ENCODE measurements at places on chromosomes 7 and 10.

DNA sequence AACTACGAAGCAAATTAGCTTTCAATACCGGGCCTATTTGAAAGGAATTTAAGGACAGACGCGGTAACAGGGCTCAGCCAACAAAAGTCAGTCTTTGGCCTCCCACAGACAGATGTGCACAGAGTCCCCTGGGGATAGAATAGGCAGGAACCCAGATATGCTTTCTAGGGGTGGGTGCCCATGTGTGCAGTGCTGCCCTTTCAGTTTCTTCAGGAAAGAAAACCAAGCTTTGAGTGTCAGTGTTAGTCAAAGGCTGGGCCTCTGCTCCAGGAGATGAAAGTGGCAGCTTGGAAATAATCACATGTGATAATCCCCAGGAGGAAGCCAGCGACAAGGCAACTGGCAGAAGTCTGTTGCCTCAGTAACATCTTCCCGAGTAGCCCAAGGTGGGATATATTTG is 43.8 kb upstream of the CSTF2T start:
- H3K27me3 ChIP-seq: no peaks in the 10 kb centered on the region
- H3K36me3 ChIP-seq: no peaks in the 10 kb centered on the region
- no peak overlapping the region for H3K27ac ChIP-seq
- peak; percentile 47 for DNase-seq

GRCh38 chr7:151426441-151426903 is 13.5 kb downstream of the CRYGN start:
- no peak for DNase-seq
- no peaks in the 10 kb centered on the region for H3K27me3 ChIP-seq

DNA sequence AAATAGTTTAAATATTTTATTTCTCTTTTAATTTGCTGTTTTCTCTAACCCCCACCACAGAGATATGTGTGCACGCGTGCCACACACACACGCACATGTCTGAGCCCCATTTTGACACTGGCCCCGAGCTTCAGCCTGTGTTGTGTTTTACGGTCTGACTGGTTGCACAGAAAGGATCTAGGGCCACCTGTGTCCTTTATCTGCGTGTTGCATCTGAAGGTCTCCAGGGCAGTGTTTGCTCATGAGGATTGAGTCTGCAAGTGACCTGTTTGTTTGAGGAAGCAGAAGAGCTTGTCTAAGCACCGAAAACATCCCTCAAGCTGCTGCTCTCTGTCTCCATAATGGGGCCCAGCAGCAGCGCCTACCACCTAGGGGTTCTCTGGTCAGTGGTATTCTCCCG is 266.4 kb upstream of the LYZL1 start:
- H3K4me3 ChIP-seq: no peak overlapping the region
- no peaks in the 10 kb centered on the region for H3K36me3 ChIP-seq
- H3K27me3 ChIP-seq: no peaks in the 10 kb centered on the region
- H3K4me1 ChIP-seq: no peaks in the 10 kb centered on the region
- DNase-seq: no peak
- H3K27ac ChIP-seq: no peak overlapping the region

DNA sequence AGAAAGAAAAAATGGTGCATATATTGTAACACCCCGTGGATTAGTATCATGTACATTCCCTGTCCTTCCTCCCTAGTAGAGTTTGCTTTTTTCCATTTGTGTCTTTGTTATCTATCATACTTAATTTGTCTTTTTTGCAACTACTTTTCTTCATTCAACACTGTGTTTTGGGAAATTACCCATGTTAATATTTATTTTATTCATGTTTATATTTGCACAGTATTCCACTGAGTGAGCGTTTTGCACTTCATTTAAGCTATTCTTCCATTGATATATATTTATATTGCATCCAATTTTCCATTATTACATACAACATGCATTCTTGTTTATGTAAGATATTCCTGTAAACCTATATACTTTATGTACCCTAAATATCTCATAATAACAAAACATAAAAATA is 57.6 kb upstream of the FAM171A1 start:
- no peaks in the 10 kb centered on the region for H3K36me3 ChIP-seq
- no peak overlapping the region for H3K4me3 ChIP-seq
- H3K4me1 ChIP-seq: 0 out of 2 replicates have a peak, but pooled peaks cover under 1% of the 10 kb centered on the region

- no peak overlapping the region for H3K4me3 ChIP-seq
- no peaks in the 10 kb centered on the region for H3K36me3 ChIP-seq
- no peaks in the 10 kb centered on the region for H3K4me1 ChIP-seq
- DNase-seq: no peak
- no peak overlapping the region for H3K27ac ChIP-seq
- H3K27me3 ChIP-seq: no peaks in the 10 kb centered on the region
These were observed 111.6 kb downstream of the ADCY1 start for GRCh38 chr7:45685619-45686240.

- no peak overlapping the region for H3K4me3 ChIP-seq
- H3K36me3 ChIP-seq: peaks cover 80% of the 10 kb centered on the region
- H3K4me1 ChIP-seq: no peaks in the 10 kb centered on the region
- H3K27ac ChIP-seq: no peak overlapping the region
- no peaks in the 10 kb centered on the region for H3K27me3 ChIP-seq
- DNase-seq: no peak
These were observed 10.6 kb downstream of the SEC61A2 start for GRCh38 chr10:12140038-12140437.

DNA sequence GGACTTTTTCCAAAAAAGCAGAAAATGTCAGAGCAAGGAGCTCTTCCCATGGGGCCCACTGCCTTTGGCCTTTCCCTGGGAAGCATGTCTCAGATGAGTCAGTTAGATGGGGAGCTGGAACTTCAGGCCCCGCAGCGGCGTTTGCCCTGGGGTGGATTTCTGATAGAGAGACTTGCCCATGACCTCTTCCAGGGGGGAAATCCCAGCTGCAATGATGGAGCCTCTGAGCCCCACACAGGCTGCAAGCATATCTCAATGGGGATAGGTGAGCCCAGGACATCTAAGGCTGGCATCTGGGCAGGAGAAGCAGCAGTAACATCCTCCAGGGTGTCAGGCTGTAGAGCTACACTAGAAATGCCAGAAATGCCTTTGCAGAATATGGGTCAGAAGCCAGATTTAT is 269.2 kb upstream of the TCERG1L start:
- no peaks in the 10 kb centered on the region for H3K4me1 ChIP-seq
- H3K27ac ChIP-seq: no peak overlapping the region
- DNase-seq: no peak
- no peaks in the 10 kb centered on the region for H3K27me3 ChIP-seq
- no peaks in the 10 kb centered on the region for H3K36me3 ChIP-seq
- no peak overlapping the region for H3K4me3 ChIP-seq

GRCh38 chr10:101763141-101763846 is 12.6 kb downstream of the FGF8 start:
- H3K4me1 ChIP-seq: no peaks in the 10 kb centered on the region
- H3K27me3 ChIP-seq: peaks cover 5% of the 10 kb centered on the region
- no peak overlapping the region for H3K27ac ChIP-seq
- no peak overlapping the region for H3K4me3 ChIP-seq

- H3K4me1 ChIP-seq: no peaks in the 10 kb centered on the region
- no peak for DNase-seq
- no peaks in the 10 kb centered on the region for H3K27me3 ChIP-seq
These were observed 87.8 kb upstream of the LRRC4 start for GRCh38 chr7:128119036-128119435.

GRCh38 chr7:95976369-95977060 is 204.2 kb downstream of the DYNC1I1 start:
- H3K4me1 ChIP-seq: no peaks in the 10 kb centered on the region
- H3K36me3 ChIP-seq: no peaks in the 10 kb centered on the region
- no peak for DNase-seq
- no peaks in the 10 kb centered on the region for H3K27me3 ChIP-seq
- no peak overlapping the region for H3K4me3 ChIP-seq

DNA sequence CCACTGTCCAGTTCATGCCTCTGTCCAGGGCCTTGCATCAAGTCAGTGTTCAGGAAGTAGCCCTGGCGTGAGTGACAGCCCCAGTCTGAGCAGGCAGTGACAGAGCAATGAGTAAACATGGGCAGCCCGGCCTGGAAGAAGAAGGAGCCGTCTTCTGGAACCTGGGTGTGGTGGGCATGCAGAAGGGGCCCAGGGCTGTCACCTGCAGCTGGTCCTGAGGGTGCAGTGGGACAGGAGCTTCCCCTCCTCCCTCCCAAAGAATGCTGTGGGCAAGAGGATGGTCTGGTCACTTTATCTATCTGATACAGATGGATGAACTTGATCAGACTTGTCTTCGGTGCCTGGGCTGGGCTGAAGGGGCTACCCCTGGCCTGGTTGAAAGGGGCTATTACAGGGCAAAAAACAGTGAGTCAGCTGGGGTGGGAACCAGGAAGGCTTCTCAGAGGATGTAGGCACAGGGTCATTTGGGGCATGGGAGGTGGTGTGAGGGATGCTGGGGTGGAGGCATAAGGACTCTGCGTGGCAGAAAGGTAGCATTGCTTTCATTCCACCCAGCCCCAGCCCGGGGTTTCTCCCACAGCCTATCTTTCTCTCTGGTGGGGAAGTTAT is 42.7 kb upstream of the PPIF start:
- DNase-seq: no peak
- no peaks in the 10 kb centered on the region for H3K27me3 ChIP-seq
- no peak overlapping the region for H3K27ac ChIP-seq
- H3K4me1 ChIP-seq: no peaks in the 10 kb centered on the region
- H3K4me3 ChIP-seq: no peak overlapping the region

DNA sequence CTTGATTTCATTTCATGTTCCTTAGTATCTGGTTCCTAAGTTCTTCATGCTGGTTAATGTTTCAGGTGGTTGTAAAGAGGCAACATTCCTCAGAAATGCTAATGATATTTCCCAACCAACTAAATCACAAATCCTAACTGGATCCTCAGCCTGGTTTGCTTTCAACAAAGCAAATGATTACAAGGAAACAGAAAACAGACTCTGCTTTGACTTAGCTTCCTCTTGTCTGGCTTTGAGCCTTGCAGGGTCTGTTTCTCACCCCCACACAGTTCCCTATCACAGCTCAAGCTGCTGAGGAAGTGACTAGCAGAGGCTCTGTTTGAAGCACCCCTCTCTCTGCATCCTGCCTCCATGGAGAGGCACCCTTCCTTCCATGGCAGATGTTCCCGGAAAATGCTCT is 130.2 kb upstream of the CTTNBP2 start:
- no peak overlapping the region for H3K27ac ChIP-seq
- H3K27me3 ChIP-seq: peaks cover 7% of the 10 kb centered on the region
- no peaks in the 10 kb centered on the region for H3K36me3 ChIP-seq
- H3K4me1 ChIP-seq: no peaks in the 10 kb centered on the region
- DNase-seq: no peak

DNA sequence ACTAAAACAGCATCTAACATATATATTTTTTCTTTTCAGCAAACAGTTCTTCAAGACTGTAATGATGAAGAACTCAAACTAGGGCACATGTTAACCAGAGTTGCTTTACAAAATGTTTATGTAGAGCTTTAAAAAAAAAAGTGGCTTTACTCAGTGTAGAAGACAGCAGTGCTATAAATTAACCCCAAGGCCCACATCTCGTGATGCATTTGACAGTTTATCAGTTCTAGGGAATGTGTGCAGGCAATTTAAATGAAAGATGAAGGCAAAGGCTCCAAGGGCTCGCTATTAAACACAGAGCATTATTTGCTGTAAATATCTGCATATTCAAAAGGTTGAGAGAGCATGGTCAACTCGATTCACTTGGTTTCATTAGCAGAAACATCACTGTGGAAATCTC is 558.1 kb downstream of the MAGI2 start:
- no peaks in the 10 kb centered on the region for H3K27me3 ChIP-seq
- no peak for DNase-seq
- H3K36me3 ChIP-seq: no peaks in the 10 kb centered on the region

GRCh38 chr7:104040666-104041065 is 51.2 kb upstream of the RELN start:
- H3K4me1 ChIP-seq: no peaks in the 10 kb centered on the region
- DNase-seq: no peak
- H3K27ac ChIP-seq: no peak overlapping the region

GRCh38 chr10:73339436-73339835 is 19.2 kb downstream of the CFAP70 start:
- DNase-seq: no peak
- peaks cover 5% of the 10 kb centered on the region for H3K36me3 ChIP-seq
- no peaks in the 10 kb centered on the region for H3K27me3 ChIP-seq
- H3K4me3 ChIP-seq: no peak overlapping the region
- no peak overlapping the region for H3K27ac ChIP-seq

- no peaks in the 10 kb centered on the region for H3K36me3 ChIP-seq
- H3K27ac ChIP-seq: no peak overlapping the region
- peaks cover 10% of the 10 kb centered on the region for H3K4me1 ChIP-seq
These were observed 1.8 kb downstream of the EBF3 start for GRCh38 chr10:129962031-129962871.

- H3K27me3 ChIP-seq: peaks cover 3% of the 10 kb centered on the region
- no peaks in the 10 kb centered on the region for H3K4me1 ChIP-seq
- H3K4me3 ChIP-seq: no peak overlapping the region
- peak; percentile 28 for DNase-seq
- H3K36me3 ChIP-seq: no peaks in the 10 kb centered on the region
These were observed 54.8 kb downstream of the TBXAS1 start for GRCh38 chr7:139883814-139884213.

- H3K4me3 ChIP-seq: no peak overlapping the region
- H3K27me3 ChIP-seq: no peaks in the 10 kb centered on the region
- H3K36me3 ChIP-seq: no peaks in the 10 kb centered on the region
- H3K27ac ChIP-seq: no peak overlapping the region
- H3K4me1 ChIP-seq: no peaks in the 10 kb centered on the region
- DNase-seq: no peak
These were observed 3.2 kb upstream of the JCAD start for GRCh38 chr10:30062582-30062981.

GRCh38 chr7:81410471-81411117 is 359.3 kb downstream of the HGF start:
- no peak overlapping the region for H3K27ac ChIP-seq
- H3K27me3 ChIP-seq: no peaks in the 10 kb centered on the region
- no peaks in the 10 kb centered on the region for H3K4me1 ChIP-seq
- DNase-seq: no peak
- H3K36me3 ChIP-seq: no peaks in the 10 kb centered on the region
- no peak overlapping the region for H3K4me3 ChIP-seq

DNA sequence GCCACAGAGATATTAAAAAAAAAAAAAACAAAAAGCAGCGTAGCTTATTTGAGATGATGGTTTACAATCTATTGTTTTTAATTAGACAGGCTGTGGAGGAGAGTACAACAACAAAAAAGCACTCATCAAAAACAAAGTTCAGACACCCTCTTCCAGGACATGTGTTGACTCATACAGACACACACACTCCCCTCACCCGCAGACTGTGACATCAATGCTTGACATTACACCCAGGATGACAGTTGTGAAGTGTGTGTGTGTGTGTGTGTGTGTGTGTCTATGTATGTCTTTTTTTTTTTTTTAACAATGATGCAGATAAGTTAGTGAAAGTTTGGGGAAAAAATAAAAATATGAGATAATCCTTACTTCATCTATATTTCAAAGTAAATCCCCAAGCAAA is 303.6 kb downstream of the GPAM start:
- H3K27ac ChIP-seq: no peak overlapping the region
- H3K27me3 ChIP-seq: no peaks in the 10 kb centered on the region
- no peaks in the 10 kb centered on the region for H3K4me1 ChIP-seq
- H3K36me3 ChIP-seq: no peaks in the 10 kb centered on the region
- no peak for DNase-seq

DNA sequence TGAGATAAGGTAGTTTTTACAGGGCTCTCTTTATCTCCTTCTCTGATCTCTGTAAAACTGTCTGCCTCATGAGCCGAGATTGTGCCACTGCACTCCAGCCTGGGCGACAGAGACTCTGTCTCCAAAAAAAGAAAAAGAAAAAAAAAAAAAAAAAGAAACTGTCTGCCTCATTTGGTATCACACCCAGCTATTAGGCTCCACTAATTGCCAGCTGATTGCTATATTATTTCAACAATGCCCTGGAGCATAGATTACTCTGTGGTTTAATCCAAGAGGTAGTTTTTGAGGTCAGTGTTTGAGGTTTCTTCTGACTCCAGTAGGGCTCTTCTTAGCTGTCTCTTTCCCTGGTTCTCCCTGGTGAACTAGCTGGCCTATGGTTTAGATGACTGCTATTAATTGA is 268.1 kb upstream of the PLPP4 start:
- H3K27ac ChIP-seq: no peak overlapping the region
- H3K4me1 ChIP-seq: no peaks in the 10 kb centered on the region
- no peak overlapping the region for H3K4me3 ChIP-seq
- no peak for DNase-seq
